ENCODE measurements at places on chromosomes 7 and 10. TPM values are rescaled to one million over a fixed set of nuclear protein-coding genes. Genes with fewer than 3 reads are reported as not detected.

DNA sequence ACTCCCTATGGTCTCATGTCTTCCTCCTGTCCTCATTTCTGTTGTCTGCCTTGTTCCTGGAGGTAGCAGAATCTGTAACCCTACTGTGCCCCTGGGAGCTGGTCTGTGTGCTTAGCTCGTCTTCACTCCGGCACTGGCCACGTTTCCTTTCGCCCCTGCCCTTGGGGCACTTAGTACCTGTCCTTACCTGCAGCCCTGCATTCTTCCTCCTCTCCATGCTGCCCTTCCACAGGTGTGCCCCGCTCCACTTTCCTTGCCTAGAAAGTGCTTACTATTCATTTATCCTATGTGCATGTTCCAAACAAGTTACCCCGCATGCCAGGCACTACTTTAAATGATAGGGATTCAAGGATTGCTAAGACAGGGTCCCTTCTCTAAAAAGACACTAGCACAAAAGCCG lies 199.9 kb upstream of the ZMIZ1 start:
- H3K27ac ChIP-seq = no peak overlapping the region
- H3K36me3 ChIP-seq = no peaks in the 10 kb centered on the region
- no peaks in the 10 kb centered on the region for H3K4me1 ChIP-seq
- H3K27me3 ChIP-seq = no peaks in the 10 kb centered on the region
- DNase-seq = no peak

DNA sequence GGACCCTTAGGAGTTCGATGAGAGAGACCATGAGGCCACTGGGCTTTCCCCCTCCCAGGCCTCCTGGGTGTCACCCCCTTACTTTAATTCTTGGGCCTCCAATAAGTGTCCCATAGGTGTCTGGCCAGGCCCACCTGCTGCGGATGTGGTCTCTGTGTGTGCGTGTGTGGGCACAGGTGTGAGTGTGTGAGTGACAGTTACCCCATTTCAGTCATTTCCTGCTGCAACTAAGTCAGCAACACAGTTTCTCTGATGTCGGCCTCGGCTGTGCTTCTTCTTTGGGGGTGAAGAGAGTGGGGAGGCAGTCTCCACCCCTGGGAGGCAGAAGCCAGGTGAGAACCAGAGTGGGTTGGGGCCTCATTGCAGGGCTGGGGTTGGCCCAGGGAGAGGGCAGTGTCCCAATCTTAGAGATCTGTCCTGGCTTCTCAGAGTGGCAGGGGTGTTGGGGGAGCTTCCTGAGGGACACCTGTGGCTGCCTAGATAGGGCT lies 1.5 kb downstream of the PVRIG start:
- no peak overlapping the region for H3K4me3 ChIP-seq
- DNase-seq = no peak
- H3K36me3 ChIP-seq = no peaks in the 10 kb centered on the region

GRCh38 chr7:88202278-88202677 lies 17.6 kb downstream of the SRI start:
- H3K27me3 ChIP-seq = no peaks in the 10 kb centered on the region
- H3K27ac ChIP-seq = no peak overlapping the region
- no peak for DNase-seq
- H3K4me1 ChIP-seq = no peaks in the 10 kb centered on the region

Gene EPHA1
- 16.1 TPM for total RNA-seq

Gene PRKAR2B
- total RNA-seq = 4.3 TPM

Measured in left lung (tissue), 14 donors.